ENCODE measurements at places on chromosomes 16 and 17.

DNA sequence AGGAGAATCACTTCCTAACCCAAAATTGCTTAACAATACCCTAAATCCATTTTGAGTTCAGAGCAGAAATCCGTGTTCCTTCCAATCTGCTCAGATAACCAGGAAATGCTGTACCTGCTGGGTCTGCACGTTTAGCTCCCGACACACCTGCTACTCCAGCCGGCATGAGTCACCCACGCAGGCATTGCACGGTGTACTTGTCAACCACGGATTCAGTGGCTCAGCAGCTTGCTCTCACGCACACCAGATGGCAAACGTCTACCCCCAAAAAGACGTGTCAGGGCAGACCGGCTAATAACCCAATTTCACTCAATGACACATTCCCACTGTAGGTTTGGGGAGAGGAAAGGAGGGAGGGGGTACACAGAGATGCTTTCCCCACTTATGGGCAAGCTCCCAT lies 468.1 kb downstream of the SOX9 start:
- peaks cover 37% of the 10 kb centered on the region for H3K27me3 ChIP-seq
- H3K4me3 ChIP-seq: no peak overlapping the region
- DNase-seq: no peak
- H3K4me1 ChIP-seq: peaks cover 8% of the 10 kb centered on the region
- H3K36me3 ChIP-seq: no peaks in the 10 kb centered on the region

- H3K27me3 ChIP-seq: peaks cover 15% of the 10 kb centered on the region
- peaks cover 3% of the 10 kb centered on the region for H3K4me1 ChIP-seq
- no peaks in the 10 kb centered on the region for H3K36me3 ChIP-seq
- no peak overlapping the region for H3K4me3 ChIP-seq
- DNase-seq: no peak
Measured at GRCh38 chr17:57874434-57875289, 24.8 kb upstream of the MRPS23 start.

GRCh38 chr17:45315648-45316433 lies 979 bp downstream of the MAP3K14 start:
- H3K27me3 ChIP-seq: no peaks in the 10 kb centered on the region
- H3K27ac ChIP-seq: peak overlapping the region; percentile 98
- peaks cover 24% of the 10 kb centered on the region for H3K36me3 ChIP-seq
- peak overlapping the region; percentile 100 for H3K4me3 ChIP-seq
- H3K4me1 ChIP-seq: peaks cover 80% of the 10 kb centered on the region

GRCh38 chr16:74192281-74192797 lies 104.3 kb upstream of the PSMD7 start:
- H3K4me3 ChIP-seq: no peak overlapping the region
- peaks cover 21% of the 10 kb centered on the region for H3K27me3 ChIP-seq
- H3K36me3 ChIP-seq: no peaks in the 10 kb centered on the region

GRCh38 chr17:52395308-52395707 lies 236.8 kb upstream of the CA10 start:
- H3K4me3 ChIP-seq: no peak overlapping the region
- no peak overlapping the region for H3K27ac ChIP-seq
- H3K27me3 ChIP-seq: no peaks in the 10 kb centered on the region
- H3K4me1 ChIP-seq: no peaks in the 10 kb centered on the region
- DNase-seq: no peak

- peaks cover 16% of the 10 kb centered on the region for H3K4me1 ChIP-seq
- H3K27me3 ChIP-seq: peaks cover 8% of the 10 kb centered on the region
- DNase-seq: no peak
- H3K27ac ChIP-seq: peak overlapping the region; percentile 24
- H3K36me3 ChIP-seq: no peaks in the 10 kb centered on the region
- no peak overlapping the region for H3K4me3 ChIP-seq
Measured at GRCh38 chr16:53523971-53524548, 21.1 kb upstream of the AKTIP start.

GRCh38 chr17:65104541-65104940 lies 32.6 kb upstream of the RGS9 start:
- no peaks in the 10 kb centered on the region for H3K36me3 ChIP-seq
- H3K4me3 ChIP-seq: no peak overlapping the region
- peaks cover 15% of the 10 kb centered on the region for H3K4me1 ChIP-seq
- H3K27me3 ChIP-seq: no peaks in the 10 kb centered on the region
- H3K27ac ChIP-seq: peak overlapping the region; percentile 61

GRCh38 chr17:40103688-40104087 lies 3.3 kb upstream of the NR1D1 start:
- H3K36me3 ChIP-seq: no peaks in the 10 kb centered on the region
- H3K27me3 ChIP-seq: no peaks in the 10 kb centered on the region
- DNase-seq: no peak

- no peak overlapping the region for H3K27ac ChIP-seq
- no peaks in the 10 kb centered on the region for H3K4me1 ChIP-seq
- no peak overlapping the region for H3K4me3 ChIP-seq
- DNase-seq: no peak
- no peaks in the 10 kb centered on the region for H3K36me3 ChIP-seq
Measured at GRCh38 chr16:19301931-19302330, 16.4 kb downstream of the CLEC19A start.

- no peak for DNase-seq
- H3K36me3 ChIP-seq: peaks cover 6% of the 10 kb centered on the region
- H3K27me3 ChIP-seq: no peaks in the 10 kb centered on the region
- peaks cover 11% of the 10 kb centered on the region for H3K4me1 ChIP-seq
- H3K27ac ChIP-seq: no peak overlapping the region
Measured at GRCh38 chr17:78048346-78049292, 79.9 kb downstream of the TMC6 start.

All from natural killer cell treated with Interleukin-12 subunit alpha and Interleukin-12 subunit beta and Interleukin-15 and Interleukin-18, amount 100 ng/mL, for 72 hours (primary cell).